Tracheal epithelial cell (primary cell): ENCODE measurements at places on chromosomes 1 and 21. TPM values are rescaled to one million over a fixed set of nuclear protein-coding genes. Genes with fewer than 3 reads are reported as not detected.

C1orf116 gene
- total RNA-seq: 19.3 and 29.2 TPM in 2 replicates

URB1 gene
- 27.5 and 29.6 TPM in 2 replicates for total RNA-seq

C4BPA gene
- not detected in 2 replicates for total RNA-seq

ZSCAN20 gene
- 7.2 and 8.1 TPM in 2 replicates for total RNA-seq

UBASH3A gene
- total RNA-seq: not detected in 2 replicates

NEGR1 gene
- 2.7 TPM in 1 of 2 replicates, not detected in the other for total RNA-seq

THEM5 gene
- total RNA-seq: not detected in 2 replicates

KCNJ9 gene
- under 0.01 and 0.21 TPM in 2 replicates for total RNA-seq

C1orf115 gene
- total RNA-seq: 1.5 and 3.1 TPM in 2 replicates

FMN2 gene
- total RNA-seq: 0.21 and 0.48 TPM in 2 replicates

FAM43B gene
- total RNA-seq: not detected in 2 replicates

LMX1A gene
- total RNA-seq: not detected in 2 replicates

ZNF648 gene
- total RNA-seq: under 0.01 TPM in 1 of 2 replicates, not detected in the other

HOOK1 gene
- total RNA-seq: 9.2 and 11.1 TPM in 2 replicates

ZSWIM5 gene
- under 0.01 TPM in 1 of 2 replicates, not detected in the other for total RNA-seq

ADORA3 gene
- not detected in 2 replicates for total RNA-seq

LRRC52 gene
- total RNA-seq: not detected in 2 replicates

MYBPHL gene
- total RNA-seq: 0.24 TPM in 1 of 2 replicates, not detected in the other

DNAH14 gene
- total RNA-seq: 11.1 and 21.0 TPM in 2 replicates

DNM3 gene
- total RNA-seq: 1.1 and 1.2 TPM in 2 replicates

AQP10 gene
- under 0.01 TPM in 1 of 2 replicates, not detected in the other for total RNA-seq

CFAP74 gene
- total RNA-seq: not detected in 2 replicates

MTFR1L gene
- 19.5 and 24.3 TPM in 2 replicates for total RNA-seq

FCER1G gene
- total RNA-seq: not detected in 2 replicates

CYP2J2 gene
- 1.1 and 3.1 TPM in 2 replicates for total RNA-seq

SRSF11 gene
- 58.1 and 61.6 TPM in 2 replicates for total RNA-seq

REN gene
- not detected in 2 replicates for total RNA-seq

FCGR3A gene
- total RNA-seq: not detected in 2 replicates

RGS1 gene
- not detected in 2 replicates for total RNA-seq
